ENCODE measurements at places on chromosomes 12 and 14.
A peak's percentile ranks its signal among the peaks of the same experiment; 100 is the strongest.

DNA sequence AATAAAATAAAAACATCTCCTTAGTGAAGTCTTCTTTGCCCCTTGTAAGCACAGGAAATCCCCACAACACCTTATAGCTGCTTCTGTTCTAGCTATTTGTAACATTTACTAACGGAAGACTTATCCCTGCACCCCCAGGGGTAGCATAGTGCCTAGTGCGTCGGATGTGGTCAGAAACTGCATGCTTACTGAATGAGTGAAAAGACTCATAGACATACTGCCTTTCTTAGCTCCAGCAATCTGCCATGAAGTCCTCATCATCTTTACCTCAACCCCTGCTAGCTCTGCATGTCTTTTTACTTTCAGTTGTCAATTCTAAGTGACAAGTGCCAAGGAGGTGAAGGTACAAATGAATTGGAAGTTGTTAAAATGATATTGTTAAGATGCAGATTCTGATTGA lies 12.9 kb downstream of the RIOX1 start:
- DNase-seq, result peak; percentile 26

DNA sequence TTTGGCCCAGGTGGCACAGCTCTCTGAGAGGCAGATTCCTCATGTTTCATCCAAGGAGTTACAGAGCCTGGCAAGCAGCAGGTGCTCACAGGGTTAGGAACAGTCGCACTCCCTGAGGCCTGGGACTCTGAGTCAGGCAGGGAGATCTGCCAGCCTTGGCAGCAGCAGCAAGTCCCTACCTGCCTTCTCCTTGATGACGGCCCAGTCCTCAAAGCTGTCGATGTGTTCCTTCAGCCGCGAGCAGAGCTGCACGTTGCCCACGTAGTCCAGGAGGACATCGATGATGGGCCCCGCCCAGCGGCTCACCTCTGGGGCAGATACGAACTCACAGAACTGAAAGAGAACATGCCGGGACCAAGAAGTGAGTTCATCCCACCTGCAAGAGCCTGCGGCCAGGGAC lies 10.4 kb downstream of the FAM181A start:
- DNase-seq, result no peak

GRCh38 chr12:49019120-49019430 lies 499 bp upstream of the PRKAG1 start:
- DNase-seq, result no peak

- DNase-seq, result no peak
These were observed 137.2 kb upstream of the ARHGAP5 start for GRCh38 chr14:31939934-31940333.

DNA sequence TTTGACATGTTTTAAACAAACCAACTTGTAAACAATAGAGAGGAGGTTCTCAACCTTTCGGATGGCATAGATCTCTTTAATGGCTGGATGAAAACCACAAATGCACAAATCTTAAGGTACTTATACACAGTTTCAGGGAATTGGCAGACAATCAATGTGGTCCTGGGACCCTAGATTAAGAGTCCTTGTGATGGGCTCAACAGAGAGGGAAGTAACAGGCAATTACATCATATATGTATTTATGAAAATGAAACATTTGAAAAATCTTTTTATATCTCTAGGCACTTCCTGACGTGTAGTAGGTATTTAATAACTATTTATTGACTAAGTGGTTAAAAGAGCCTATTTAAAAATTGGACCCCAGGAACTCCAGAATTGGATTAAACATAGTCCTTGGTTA lies 897 bp downstream of the ACTR10 start:
- DNase-seq, result peak; percentile 16
